Glutamatergic neuron (in vitro differentiated cells): ENCODE measurements at places on chromosomes 7 and 10. TPM values are rescaled to one million over a fixed set of nuclear protein-coding genes. Genes with fewer than 3 reads are reported as not detected.

MACC1 gene
- 0.29 TPM for total RNA-seq

C10orf67 gene
- total RNA-seq = not detected

DNA sequence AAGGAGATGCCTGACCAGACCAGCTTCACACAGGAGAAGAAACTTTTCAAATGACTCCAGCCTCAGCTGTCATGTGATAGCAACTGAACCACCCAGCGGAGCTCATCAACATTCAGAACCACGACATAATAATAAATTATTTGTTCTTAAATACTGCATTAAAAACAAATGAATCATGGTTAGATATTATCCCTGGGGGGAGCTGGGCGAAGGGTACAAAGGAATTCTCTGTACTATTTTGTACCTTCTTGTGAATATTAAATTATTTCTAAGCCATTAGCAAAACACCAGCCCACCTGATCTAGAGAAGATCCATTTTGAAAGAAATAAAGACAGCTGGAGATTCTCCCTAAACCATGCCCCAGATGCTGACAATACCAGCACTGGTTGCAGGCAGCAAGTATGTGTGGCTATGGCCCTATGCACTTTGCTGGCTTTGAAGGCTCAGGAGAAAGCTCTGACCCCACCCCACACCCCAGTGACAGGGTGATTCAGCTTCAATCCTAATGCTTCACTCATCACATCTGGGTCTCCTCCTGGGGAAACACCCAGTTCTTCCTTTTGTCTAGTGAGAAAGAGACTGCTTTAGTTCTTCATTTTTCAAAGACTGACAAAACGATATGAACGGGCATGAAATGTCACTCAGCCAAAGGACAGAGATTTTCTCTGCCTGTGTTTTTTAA lies 45.5 kb upstream of the NKX2-3 start:
- DNase-seq = no peak

DNA sequence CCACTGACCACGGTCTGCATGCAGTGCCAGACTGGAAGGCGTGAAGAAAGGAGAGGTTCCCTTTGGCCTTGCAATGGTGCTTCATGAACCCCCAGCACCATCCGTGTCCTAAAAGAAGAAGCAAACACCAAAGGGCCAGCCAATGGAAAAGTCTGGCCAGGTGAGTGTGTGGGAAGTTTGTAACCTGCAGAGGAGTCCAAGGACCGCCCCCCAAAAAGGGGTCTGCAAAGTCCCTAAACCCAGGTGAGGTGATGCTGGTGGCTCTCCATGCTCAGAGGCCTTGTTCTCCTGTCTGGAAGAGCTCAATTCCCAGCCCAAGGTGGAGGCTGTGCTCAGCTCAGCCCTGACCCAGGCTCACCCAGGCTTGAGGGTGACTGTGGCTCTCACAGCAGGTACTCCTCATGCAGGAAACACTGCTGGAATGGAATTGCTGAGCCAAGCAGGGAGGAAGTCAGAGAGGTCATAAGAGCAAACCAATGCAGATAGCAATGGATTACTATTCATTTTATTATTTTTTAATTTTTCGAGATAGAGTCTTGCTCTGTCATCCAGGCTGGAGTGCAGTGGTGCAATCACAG lies 52.4 kb upstream of the NANOS1 start:
- no peak for DNase-seq

- DNase-seq = no peak
Observed at GRCh38 chr7:137891016-137891655, 44.4 kb upstream of the DGKI start.

GRCh38 chr7:5282543-5283316 lies at the start of gene SLC29A4:
Gene SLC29A4 (plus strand): TSS chr7:5282943. CDS start chr7:5287817, 4,874 bp downstream.
- peak; percentile 68 for DNase-seq

DNA sequence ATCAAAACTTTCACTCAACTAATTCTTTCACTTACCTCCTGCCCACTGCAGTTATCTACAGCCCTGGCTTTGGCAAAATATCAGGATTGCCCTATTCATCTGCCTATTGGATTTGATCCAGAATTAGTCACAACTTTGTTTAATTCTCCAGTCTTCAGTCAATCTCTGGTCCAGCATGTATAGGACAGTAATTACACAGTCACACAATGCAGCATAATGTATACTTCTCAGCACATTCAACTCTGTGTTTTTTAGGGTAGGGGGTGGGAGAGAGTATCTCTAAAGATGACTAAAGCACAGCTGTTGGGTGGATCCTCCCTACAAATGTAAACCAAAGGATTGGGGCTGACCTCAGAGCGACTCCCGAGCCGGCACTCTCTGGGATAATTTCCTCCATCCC lies 17.7 kb upstream of the NRP1 start:
- no peak for DNase-seq
